NCI-H2081 (cell line): ENCODE measurements at places on chromosomes 5 and 9.

- no peak for DNase-seq
Measured at GRCh38 chr9:120480707-120481106, 99.3 kb downstream of the CDK5RAP2 start.

DNA sequence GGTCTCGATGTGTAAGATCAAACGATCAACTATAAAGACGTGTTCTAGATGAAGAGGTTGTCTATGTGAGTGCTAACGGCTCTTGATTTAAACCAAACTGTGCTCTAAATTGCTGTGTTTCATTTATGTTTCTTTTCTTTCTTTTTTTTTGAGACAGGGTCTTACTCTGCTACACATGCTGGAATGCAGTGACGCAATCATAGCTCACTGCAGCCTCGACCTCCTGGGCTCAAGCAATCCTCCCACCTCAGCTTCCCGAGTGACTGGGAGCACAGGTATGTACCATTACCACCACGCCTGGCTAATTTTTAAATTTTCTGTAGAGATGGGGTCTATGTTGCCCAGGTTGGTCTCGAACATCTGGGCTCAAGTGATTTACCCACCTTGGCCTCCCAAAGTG lies 24.0 kb upstream of the RNF130 start:
- DNase-seq = no peak

DNA sequence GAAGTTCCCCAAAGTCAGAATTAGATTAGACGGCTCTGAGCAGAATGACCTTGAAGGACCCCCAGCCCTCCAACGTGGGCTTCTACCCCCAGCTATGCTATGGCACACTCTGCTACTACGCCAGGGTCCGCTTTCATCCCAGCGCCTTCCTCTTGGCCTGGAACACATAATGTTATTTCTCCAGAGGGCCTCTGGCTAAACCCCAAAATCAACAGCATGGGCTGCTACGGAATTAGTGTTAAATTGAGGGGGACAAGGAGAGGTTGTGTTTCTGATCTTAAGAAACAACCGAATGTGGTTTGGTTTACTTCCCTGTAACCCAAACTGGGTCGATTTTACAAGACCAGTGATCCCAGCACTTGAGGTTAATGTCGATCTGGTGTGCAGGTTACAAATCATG lies 97.1 kb downstream of the ZNF618 start:
- no peak for DNase-seq

DNA sequence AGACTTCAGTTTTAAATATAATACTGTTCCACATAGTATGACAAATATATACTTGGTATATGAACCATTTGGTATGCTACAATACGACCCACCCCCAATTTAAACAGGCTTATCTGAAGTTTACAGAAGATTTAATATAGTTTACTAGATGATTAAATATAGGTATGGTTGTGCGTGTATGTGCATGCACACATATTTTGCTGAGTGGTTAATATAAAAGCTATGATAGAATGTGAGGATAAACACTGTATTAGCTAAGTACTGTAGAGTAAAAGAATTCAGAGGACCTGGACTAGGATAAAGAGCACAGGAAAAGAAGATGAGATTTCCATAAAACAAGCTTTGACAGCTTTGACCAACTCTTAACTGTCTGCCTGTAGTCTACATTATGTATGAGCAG lies 356.7 kb downstream of the PDE4D start:
- no peak for DNase-seq

DNA sequence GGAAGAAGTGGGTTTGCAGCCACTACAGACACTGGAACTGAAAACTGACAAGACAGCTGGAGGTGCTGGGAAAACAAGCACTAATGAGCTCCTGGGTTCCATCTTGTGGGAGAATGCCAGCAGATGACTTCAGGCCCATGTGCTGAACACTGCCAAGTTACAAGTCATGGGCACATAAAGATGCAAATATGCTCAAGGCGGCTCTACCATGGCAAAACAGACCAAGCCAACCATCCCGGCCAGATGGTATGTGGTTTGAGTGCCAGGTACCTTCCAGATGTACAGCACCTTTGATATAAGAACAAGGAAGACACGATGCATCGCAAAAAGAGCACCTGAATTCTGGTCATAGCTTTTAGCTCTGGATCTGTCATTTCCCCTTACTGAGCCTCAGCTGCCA lies 19.9 kb downstream of the TNFSF8 start:
- no peak for DNase-seq

DNA sequence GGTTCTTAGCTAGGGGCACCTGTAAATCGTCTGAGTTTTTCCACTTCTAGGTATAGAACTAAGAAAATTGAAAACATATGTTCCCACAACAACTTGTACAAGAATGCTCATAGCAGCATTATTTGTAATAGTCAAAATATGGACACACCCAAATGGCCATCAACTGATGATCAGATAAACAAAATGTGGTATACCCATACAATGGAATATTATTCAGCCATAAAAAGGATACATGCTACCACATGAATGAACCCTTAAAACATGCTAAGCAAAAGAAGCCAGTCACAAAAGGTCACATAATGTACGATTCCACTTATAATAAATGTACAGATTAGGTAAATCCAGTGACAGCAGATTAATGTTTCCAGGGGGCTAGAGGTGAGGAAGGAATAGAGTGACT lies 46.0 kb upstream of the IL13 start:
- DNase-seq = no peak

DNA sequence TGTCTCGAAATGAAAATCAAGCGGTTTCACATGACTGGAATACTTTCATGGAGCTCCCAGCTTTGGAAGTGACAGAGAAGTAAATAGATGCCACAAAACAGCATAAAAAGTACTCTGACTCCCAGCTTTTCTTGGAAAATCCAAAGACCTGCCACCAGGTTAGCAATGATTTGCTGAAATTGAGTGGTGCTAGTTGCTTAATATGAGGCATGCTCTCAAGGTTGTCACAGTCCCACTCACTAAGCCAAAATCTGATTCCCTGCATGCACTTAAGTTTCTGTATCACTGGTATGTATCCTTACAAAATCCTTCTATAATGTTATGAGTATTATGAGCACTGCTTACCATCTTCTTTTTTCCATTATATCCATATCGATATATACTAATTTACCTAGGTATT lies 13.0 kb upstream of the SH3RF2 start:
- no peak for DNase-seq

DNA sequence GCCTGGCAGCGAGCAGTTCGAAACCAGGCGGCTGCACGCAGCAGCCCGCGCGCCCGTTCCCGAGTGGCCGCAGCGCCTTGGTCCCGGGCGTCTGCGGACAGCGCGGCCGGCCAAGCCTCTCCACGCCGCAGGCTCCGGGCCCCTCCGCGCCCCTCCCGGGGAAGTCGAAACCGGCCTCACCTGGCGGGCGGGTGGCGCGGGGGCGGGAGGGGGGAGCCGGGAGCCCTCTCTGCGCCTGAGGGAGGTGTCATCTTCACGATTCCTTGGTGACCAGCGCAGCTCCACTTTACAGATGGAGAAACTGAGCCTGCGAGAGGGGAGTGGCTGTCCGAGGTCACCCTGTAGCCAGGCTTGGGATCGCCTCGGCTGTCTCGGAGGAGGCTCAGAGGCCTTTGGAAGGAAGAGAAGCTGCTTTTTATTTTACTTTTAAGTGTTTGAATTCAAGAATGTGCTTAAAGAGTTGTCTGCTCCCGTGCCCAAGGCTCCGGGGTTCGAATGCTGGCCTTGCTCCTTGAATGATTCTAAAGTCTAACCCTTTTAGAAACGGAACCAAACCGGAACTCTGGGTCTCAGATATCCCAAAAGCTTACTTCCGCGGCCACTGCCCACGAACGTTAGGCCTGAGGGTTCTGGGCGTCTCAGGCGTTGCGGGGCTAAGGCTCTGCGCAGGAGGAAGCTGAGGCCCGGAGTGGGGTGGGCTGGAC lies 662 bp downstream of the SUSD3 start:
- no peak for DNase-seq
